GM19239 (cell line): ENCODE measurements at places on chromosomes 1 and 21.

DNA sequence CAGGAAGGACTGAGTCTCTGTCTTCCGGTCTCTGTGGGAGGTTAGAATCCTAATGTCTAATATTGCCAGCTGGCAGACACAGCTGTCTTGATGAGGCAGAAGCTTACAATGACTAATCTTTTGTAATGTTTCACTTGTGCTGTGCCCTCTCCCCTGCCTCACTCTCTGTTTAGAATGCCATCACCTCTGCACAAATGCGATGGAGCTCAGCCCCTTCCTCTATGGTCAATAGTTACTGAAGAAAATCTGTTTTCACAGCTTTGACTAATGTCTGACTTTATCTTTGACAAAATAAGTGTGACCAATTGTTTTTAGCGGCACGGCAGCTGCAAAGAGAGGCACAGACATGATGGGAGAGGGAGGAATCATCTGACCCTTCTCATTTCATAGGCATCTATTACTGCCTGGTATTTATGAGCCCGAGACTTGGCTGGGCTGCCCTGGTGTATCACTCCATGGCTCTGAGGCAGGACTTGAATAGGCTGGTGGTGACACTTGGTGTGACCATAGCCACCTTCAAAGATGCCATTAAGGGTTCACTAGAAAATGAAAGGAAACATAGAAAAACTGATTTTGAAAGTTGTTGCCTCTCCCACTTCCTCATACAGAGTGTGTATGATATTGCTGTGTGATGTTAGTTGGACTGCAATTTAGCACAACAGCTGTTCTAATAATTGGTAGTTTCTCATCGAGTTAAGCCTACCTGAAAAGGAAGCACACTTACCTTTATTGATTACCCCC, 163.2 kb upstream of the NBPF11 start:
- no peak for DNase-seq

DNA sequence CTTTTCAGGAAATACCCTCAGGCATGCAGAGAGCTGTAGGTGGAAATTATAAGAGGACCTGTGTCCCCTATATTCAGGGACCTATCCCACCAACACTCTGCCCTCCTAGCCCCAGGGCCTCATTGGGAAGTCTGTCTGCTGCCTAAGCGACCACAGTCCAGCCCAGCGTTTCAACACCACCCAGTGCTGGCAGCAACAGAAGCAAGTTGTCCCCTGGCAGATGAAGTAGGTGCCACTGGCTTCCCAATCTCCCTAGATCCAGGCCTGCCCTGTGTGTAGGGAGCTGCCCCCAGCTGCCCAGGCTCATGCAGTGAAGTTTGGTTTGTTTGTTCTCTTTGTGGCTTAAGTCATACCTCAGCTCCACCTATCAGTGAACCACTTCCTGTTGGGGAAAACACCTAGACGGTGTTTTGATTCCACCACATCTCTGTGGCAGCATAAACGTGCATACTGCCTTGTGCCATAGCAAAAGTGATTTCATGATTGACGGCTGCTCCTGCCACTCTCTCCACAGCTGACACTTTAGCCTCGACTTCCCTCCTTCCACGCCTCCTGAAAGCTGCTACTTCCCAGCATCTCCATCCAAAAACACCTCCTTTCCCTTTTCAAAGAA, 8.1 kb upstream of the LEFTY1 start:
- DNase-seq: peak; percentile 94

DNA sequence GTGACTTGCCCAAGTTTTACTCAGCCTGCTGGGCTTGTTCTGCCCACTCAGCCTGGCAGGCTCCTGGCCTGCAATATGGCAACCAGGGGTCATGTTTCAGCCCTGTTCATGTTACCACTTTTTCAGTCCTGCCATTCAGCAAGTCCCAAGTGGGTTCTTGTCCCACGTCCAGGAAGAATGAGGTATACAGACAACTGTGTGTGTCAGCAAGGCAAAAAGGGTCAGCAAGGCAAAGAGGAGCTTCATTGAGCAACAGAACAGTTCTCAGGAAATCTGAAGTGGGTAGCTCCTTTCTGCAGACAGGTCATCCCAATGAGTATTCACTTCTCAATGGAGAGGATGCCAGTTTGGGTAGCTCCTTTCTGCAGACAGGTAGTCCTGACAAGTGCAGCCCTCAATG, 1233.3 kb upstream of the B3GALT2 start:
- no peak for DNase-seq

- no peak for DNase-seq
Measured at GRCh38 chr1:8460784-8461183, 142.9 kb downstream of the SLC45A1 start.
